CD4-positive, CD25-positive, alpha-beta regulatory T cell (primary cell): ENCODE measurements at places on chromosomes 11 and 22.

DNA sequence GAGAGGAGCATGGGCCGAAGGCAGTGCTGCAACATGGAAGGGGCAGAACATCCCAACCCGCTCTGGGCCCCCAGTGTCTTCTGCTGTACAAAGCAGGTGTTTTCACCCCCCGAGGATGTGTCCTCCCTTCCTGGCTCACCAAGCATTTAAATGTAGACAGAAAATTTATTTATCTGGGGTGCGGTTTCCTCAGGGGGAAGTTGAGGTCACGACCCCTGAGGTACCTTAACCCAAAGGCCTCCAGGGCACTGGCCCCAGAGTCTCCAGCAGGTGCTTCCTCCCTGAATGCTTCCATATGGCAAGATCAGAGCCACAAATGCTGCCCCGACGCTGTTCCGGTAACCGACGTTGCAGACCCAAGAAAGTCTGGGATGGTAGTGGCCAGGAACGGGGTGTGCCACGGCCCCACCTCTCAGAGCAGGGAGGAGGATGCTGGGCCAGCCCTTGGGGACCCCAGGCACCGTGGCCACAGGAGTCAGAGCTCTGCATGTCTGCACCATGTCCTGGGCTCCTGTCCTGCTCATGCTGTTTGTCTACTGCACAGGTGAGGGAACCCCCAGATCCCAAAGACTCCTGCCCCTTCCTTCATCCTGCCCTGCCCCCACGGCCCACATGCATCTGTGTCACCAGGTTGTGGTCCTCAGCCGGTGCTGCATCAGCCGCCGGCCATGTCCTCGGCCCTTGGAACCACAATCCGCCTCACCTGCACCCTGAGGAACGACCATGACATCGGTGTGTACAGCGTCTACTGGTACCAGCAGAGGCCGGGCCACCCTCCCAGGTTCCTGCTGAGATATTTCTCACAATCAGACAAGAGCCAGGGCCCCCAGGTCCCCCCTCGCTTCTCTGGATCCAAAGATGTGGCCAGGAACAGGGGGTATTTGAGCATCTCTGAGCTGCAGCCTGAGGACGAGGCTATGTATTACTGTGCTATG is at the start of gene VPREB1:
Gene VPREB1 (plus strand): TSS at position 471 of the 935 bp plus-strand sequence. CDS start 28 bp downstream, at position 499.
- DNase-seq = no peak

DNA sequence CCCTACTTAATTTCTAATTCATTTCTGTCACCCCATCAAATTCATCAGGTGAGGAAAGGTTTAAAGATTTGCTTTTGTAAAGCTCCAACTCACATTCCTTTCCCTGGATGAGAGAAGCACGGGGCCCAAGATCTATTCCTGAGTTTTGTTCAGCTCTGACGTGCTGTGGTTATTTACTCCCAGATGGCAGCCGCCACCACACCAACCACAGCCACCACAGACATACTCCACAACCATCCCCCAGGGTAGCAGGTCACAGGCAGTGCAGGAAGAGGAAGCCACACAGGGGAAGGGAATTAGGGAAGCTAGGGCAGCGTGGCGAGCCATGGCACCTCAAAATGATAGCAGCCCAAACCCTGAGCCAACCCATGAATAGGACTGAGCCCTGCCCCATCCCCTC is 63.5 kb upstream of the CSNK2A3 start:
- DNase-seq = no peak

DNA sequence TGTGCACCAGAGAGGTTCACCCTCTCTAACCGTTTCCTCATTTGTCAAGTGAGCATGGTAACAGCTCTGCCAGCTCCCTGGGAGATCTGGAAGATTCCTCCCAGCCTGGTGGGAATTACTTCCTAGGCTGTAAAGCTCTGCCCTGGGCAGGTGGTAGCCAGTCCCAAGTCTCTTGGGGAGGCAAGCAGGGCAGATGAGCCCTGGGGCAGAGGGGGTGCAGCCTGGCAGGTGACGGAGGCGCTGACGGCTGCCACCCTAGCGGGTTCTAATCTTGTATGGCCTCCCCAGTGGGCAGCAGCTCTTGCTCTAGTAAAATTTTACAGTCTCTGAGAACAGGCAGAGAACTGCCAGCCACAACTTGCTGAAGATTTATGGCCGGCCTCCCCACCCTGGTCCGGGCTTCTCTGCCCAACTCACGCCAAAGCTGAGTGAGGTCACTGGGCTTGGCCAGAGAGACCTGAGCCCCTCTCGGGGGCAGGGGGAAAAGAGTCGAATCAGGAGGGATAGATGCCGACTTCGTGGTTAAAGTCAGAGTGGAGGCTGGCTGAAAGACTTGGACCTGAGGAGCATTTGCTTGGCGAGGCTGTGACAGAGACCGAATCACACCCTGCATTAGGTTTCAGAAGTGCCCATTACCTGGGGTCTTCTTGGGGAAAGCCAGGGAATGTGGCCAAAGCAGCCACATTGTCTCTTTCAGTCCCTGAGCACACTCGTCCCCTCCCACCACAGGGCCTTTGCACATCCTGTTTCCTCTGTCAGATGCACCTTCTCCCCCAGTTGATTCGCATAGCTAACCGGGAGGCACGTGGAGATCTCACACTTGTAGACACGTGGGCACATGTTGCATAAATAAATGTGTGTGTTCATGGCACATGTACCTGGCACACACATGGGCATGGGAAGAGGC is 188.2 kb downstream of the MN1 start:
- DNase-seq = no peak

DNA sequence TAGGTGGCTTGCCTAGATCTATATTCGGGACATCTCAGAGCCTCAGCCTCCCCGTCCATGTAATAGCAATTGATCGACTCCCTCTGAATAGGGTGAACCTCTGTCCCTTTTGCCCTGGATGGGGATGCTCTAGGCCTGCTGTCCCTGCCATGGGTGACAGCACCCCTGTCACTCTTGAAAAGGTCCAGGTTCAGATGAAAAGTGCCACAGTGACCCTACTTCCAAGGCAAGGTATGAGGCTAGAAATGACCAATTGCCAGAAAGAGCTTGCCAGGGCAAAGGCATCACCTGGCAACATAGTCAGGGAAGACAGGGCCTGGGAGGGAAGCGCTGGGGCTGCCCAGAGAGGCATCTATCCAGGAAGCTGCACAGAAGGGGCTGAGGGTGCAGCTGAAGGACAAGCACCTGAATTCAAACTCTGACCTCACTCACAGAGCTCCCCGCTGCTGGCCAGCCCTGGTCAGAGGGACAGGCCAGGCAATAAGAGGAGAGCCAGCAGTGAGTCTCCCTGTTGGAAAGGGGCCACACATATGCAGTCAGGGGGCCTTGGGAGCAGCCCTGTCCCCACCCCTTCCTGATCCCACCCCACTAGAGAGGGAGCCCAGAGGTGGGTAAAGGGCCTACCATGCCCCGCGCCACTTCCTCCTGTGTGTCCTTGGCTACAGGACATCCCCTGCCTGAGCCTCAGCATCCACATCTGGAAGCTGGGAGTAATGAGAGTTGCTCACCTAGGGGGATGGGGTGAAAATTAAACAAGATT is 9.0 kb upstream of the APOBEC3A start:
- DNase-seq = no peak

DNA sequence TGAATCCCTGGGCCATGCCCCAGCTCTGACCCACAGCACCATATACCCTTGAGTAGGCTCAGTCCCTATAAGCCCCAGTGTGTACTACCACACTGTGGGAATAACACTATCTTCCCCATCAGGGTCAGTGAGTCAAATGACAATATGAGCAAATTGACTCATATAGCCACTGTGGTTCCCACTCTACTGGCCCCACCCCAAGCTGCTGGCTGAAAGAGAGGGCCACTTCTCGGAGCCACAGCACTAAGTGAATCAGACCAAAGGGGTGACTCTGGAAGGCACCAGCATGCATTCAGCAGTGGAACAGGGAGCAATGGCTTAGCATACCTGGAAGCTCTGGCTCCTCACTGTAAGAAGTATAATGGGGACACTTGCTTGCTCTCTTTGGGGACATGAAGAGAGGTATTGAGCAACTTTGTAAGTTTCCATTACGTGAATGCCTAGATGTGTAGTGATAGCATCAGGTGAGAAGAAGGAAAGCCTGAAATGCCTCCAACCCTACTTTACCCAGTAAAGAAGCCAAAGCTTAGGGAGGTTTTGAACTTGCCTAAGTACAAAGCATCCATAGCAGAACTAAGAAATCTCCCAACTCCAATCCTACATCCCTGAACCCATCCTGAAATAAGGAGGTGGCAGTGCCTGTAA is 13.5 kb downstream of the CD59 start:
- peak; percentile 22 for DNase-seq
